ENCODE measurements at places on chromosomes 6 and 20.

- DNase-seq, result no peak
Measured at GRCh38 chr6:35489995-35490791, 6.7 kb downstream of the TEAD3 start.

DNA sequence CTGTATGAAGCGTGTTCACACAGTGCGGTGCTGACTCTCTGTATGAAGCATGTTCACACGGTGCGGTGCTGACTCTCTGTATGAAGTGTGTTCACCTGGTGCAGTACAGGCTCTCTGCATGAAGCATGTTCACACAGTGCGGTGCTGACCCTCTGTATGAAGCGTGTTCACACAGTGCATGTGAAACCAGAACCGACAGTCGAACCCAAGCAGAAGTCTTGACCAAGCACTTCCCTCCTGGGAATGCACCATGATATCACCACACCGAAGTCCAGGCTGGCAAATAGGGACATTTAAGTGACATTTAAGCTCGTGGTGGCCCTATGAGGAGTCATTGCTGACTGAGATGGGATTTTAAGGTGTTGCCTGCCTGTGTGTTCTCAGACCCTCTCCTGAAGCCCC lies 11.3 kb upstream of the SERPINB1 start:
- no peak for DNase-seq

GRCh38 chr6:14857501-14857900 lies 388.4 kb upstream of the JARID2 start:
- peak; percentile 20 for DNase-seq

DNA sequence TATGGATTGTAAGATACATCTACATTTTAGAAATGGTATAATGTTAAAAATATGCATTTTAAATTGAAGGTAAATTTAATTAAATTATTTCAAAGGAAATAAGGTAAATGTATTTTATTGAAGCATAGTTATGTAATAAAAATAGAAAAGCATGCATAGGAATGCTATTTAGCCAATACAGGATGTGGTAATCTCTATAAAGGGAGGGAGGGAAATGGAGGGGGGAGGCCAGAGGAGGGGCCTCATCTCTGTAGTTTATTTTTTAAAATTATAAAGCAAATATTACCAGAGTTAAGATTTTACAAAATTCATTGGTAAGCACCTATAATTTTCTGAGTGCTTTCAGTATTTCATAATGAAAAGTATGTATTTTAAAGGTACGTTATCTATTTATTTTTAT lies 27.2 kb downstream of the SLC16A10 start:
- no peak for DNase-seq

DNA sequence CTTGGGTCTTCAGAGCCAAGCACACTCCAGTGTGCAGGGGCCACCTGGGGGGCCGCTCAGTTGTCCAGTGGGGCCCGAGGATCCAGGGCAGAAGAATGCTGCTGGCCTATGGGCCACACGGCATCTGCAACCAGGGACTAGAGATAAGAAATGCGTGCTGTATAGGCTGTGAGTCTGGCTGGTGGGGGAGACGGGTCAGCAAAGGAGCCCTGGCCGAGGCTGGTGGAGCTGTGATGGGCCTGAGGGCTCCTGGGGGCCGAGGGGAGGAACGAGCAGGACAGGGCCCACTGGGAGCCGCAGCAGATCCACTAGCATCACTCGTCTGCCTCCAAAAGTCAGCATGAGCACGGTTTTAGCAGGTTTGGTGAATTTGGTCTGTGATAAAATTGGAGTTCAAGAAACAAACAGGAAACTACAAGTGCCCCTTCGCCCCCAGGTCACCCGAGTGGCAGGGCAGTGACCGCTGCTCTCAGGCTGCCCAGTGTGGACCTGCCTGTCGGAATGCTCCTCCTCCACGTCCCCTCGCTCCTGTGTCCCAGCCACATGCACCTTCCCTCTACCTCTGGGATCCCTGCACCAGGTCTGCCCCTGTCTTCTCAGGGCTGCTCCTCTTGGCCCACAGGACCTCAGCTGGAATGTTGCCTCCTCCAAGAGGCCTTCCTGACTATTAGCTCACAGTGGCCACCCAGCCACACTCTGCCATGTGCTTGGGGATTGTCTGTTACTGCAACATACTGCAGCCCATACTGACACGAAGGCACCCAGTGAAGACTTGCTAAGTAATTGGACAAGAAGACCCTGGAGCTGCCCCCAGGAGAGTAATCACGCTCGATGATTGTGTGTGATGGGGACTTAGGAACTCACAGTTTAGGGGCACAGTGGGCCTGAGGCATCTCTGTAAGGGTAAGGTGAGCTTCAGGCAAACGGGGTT lies 10.9 kb downstream of the ACSS1 start:
- DNase-seq, result no peak

DNA sequence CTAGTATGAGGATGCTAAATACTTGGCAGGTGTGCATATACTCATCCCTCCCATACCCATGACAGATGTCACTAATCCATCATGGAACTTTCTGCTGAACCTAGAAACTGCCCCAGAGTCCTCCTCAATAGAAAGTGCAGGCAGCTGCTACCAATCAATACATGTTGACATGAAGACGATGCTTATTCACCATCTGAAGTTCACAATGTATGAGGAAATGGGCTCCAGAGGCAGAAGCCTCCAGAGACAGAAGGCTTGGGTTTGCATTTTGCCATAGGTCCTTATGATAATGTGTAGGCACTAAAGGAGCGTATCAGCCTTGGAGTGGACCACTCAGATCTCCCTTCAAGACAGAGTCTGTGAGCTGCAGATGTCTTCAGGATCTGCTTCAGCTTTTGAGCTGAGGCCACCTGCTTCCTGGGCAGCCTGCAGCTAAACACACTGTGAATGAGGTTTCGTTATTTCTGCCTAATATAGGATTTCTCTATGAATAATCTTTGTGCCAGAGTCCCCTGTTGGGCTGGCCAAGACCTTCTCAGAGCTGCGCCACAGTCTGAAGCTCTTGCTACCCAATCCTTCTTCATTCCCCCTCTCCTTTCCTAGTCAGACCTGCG lies 7.5 kb upstream of the KIAA1755 start:
- DNase-seq, result no peak

GRCh38 chr20:40568200-40568599 lies 120.8 kb downstream of the MAFB start:
- DNase-seq, result no peak

- DNase-seq, result no peak
Measured at GRCh38 chr6:139334806-139335446, 39.5 kb downstream of the CITED2 start.

DNA sequence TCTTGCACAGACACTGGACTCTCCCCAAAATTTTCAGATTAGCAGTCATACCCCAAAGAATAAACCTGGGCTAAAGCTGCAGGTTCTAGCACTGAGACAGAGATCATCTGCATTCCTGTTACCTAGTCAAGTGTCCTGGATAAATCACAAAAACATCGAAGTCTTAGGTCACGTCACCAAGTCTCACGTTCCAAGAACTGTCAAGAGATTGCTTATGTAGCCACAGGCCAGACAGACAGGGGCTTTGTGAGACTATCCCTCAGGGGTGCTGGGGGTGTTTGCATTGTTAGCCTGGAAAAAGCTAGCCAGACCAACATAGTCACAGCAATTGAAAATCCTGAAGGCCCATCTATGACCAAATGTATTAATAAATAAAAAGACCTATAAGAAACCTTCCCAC lies 243.1 kb upstream of the PREP start:
- DNase-seq, result no peak

DNA sequence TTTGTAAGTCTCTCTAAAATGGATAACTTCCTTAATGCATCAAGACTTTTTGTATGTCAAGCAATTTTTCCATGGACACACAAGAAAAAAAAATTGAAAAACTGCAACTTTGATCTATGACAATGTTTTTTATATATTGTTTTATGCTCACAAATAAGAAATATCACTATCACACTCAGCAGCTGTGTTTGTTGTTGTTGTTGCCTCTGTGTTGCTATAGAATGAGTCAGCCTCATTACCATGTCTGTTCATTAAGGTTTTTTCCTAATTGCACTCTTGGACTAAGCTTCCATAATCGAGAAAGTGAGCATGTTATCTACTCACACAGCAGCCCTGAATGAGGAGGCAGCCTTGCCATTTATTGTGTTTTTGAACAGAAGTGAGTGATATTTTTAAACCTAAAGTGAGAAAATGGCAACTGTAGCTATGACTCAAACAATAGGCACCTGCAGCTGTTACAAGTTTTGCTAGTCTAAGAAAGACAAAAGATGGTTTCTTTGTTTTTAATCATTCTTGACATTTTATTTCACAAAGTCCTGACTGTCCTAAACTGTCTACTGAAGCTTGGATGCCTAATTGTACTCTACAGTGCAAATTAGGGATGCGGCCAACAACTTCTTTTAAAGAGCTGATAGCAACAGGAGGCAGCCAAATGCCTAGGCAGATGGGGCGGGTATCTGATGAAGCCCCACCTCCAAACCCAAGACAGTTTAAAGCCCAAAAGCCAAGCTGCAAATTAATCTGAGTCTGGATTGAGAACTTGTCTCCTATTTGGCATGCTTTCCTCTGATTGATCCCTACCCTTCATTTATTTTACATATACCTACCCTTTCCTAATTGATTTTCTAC lies 77.9 kb upstream of the DOK5 start:
- DNase-seq, result no peak

DNA sequence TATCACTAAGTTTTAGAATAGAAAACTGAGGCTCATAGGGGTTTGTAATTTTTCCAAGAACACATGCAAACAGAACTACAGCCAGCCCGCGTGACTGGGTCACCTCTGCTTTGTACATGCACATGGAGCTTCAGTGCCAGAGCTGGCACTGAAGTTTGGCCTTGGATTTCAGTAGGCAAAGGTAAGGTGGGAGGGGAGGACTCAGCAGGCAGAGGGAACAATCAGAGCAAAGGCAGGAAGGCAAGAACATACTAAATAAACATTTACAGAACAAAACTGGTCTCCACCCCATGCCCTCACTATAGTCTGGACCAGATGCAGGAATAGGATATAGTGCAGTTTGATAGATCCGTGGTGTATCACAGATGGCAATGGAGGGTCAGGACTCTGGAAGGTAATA lies 13.6 kb upstream of the ABRACL start:
- no peak for DNase-seq

- no peak for DNase-seq
Measured at GRCh38 chr6:73965539-73966029, 269.6 kb downstream of the CD109 start.

- no peak for DNase-seq
Measured at GRCh38 chr20:62691487-62691886, 17.1 kb upstream of the NTSR1 start.

- no peak for DNase-seq
Measured at GRCh38 chr20:50453533-50454244, 56.5 kb upstream of the PTPN1 start.

DNA sequence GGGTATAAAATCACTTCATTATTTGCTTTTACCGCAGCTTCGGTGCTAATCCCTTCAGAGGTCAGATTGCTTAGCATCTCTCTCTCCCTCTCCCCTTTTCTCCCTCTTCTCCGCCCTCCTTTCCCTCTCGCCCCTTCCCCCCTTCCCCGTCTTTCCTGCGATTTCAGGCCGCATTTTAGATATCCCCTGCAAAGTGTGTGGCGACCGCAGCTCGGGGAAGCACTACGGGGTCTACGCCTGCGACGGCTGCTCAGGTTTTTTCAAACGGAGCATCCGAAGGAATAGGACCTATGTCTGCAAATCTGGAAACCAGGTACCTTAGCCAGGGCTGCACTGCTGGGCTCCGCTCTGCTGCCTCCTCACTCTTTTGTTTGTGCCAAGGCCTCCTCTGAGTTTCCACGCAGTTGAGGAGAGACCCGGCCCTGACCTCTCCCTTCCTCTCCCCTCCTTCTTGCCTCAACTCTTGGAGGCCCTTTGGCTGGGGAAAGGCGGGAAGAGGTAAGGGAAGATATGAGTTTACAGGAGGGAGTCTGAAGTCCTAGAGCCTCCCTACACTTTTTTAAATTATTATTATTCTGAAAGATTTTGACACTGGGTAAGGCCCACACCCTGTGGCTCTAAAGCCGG lies 5.6 kb downstream of the NR2E1 start:
- DNase-seq, result no peak

DNA sequence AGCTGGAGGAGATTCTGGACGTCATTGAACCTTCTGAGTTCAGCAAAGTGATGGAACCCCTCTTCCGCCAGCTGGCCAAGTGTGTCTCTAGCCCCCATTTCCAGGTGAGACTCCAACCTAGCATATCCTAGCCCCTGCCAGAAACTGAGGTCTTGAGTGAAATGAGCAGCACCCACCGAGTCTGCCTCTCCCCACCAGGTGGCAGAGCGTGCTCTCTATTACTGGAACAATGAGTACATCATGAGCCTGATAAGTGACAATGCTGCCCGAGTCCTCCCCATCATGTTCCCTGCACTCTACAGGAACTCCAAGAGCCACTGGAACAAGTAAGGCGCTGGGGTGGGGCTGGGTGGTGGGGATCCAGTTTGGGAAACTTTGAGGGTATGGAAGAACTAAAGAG lies 4.6 kb downstream of the MEA1 start:
- DNase-seq, result peak; percentile 41

DNA sequence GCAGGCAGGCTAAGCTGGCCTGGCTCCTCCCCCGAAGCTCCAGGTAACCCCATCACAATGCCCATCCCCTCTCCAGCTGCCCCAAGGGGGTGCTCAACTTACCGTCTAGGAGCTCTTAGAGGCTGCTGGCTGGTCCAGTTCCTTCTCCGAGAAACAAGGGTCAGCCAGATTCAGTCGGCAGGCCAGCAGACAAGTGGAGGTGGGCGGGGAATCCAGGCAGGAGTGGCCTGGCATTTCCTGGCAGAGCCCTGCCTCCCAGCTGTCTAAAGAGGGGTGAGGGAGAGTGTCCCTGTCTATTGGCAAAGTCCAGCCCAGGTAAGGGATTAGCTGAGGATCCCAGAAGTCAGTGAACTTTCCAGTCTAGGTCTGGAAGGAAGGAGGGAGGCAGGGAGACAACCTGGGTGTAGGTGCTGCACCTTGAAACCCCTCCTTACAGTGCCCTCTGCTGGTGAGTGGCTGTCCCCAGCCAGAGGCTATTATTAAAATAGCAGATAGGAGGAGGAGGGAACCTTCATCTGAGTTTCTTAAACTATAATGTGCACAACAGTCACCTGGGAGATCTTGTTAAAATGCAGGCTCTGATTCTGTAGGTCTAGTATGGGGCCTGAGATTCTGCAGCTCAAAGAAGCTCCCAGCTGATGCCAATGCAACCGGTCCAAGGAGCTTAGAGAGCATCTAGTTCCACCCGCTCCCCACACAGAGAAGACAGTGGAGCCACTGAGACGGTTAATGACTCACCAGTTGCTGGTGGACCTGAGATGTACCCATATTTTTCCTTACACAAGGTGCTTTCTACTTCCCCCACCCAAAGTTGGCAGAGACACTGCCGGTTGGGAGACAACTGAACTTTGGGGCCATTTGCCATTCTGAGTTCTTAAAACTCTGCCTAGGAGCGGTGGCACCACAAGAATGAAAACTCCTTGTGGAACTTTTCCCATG lies at the start of gene UNC5CL:
UNC5CL (minus strand) TSS at position 162 of the 939 bp plus-strand sequence. CDS start 4,147 bp downstream, outside the sequence.
- DNase-seq, result peak; percentile 82

GRCh38 chr6:73624896-73625295 lies 28.9 kb downstream of the SLC17A5 start:
- DNase-seq, result no peak

- no peak for DNase-seq
Measured at GRCh38 chr6:129440691-129441090, 269.3 kb downstream of the ARHGAP18 start.

GRCh38 chr6:160178271-160178670 lies 56.7 kb downstream of the SLC22A1 start:
- no peak for DNase-seq

Measured in germinal center (tissue), 1 donor.